Muscle of back (tissue), 13 donors: ENCODE measurements at places on chromosomes 4 and X.

DNA sequence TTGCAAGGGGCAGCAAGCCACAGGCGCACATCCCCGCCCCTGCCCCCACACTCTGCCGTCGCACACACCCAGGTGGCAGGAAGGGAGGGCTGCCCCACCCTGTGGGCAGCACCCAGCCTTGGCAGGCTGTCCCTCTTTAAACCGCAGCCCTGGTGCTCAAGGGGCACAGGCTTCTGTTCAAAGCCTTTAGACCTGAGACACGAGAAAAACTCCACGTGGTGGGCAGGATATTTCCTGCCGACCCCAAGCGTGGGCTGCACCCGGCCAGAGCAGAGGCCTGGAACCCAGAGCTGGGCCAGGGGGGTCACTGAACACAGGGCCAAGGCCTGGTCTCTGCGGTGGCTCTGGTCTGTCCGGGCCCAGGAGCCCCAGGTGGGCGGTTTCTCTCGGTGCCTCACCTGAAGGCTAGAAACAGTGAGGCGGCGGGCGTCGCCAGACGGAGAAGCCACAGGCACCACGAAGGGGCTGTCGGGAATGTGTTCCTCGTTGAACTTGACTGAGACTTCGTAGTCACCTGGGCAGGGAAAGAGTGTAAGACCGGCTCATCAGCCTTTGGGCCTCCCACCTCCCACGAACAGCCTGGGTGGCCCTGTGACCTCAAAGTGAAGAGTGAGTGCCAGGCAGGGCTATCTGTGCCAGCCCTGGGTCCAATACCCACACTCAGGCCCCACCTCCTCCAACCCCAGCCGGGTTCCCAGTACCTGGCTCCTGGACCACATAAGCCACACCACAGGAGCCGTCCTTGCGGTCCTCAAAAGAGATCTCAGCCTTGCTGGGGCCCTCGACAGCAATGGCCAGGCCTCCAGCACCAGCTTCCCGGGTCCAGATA lies 23.0 kb downstream of the FLNA start:
- no peak for DNase-seq

DNA sequence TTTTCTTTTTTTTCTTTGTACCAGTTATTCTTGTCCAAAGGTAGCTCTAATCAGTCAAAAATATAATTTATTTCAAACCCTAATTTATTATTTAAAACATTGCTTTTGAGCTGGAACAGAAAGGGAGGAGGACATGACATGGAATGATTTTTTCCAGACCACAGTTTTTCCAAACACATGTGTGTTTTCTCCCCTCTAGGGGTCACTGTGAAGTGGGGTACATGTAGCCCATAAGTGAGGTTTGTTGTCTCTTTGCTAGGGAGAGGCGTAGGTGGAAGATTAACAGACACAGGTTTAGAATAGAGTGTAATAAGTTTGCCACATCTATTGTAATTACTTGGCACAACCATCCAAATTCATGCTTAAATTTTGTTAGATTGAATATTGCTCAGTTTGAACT lies 83.0 kb downstream of the TNIP2 start:
- DNase-seq, result no peak

DNA sequence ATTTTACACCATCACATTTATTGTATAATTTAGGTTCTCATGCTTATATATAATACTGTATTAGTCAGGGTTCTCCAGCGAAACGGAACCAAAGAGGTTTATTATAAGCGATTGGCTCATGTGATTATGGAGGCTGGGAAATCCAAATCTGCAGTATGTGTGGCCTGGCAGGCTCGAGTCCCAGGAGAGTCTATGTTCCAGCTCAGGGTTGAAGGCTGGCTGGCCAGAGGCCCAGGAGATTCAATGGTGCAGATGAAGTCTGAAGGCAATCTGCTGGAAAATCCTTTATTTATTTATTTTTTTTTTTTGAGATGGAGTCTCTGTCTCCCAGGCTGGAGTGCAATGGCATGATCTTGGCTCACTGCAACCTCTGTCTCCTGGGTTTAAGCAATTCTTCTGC lies 63.0 kb upstream of the WDFY3 start:
- DNase-seq, result no peak

DNA sequence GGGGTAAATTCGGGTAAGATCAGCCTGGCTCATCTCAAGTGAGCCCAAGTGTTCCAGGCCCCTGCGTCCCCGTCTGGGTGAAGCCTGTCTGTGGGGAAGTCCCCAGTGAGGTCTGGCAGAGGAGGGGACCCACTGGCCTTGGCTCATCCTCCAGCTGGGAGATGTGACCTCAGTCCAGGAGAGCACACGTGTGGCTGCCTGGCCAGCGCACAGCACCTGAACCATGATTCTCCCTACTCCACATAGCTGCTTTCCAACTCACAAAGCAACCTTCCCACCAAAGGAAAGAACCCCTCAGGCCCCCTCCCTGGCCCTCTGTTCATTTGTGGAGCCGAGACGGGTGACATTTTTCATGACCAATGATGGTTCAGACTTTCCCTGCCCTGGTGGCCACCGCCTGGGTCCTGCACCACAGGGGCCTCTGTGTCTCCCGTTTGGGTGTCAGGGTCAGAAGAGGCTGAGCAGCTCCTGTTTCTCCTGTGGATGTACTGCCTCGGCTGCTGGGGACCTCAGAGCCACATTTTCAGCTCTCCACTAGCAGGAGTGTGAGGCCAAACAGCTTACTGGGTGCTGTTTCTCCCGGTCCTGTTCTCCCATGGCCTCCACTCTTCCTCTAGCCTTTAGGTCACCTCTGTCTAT lies 111.4 kb downstream of the CPZ start:
- DNase-seq, result no peak

GRCh38 chrX:39899856-39900776 lies 197.6 kb downstream of the BCOR start:
- DNase-seq, result no peak

GRCh38 chr4:41157009-41157408 lies 57.3 kb downstream of the APBB2 start:
- no peak for DNase-seq

- DNase-seq, result no peak
These were observed 32.0 kb upstream of the ANXA5 start for GRCh38 chr4:121728798-121729226.

- DNase-seq, result no peak
These were observed 164.0 kb upstream of the FGF13 start for GRCh38 chrX:138875472-138875871.

GRCh38 chrX:27840881-27841280 lies 33.1 kb downstream of the MAGEB10 start:
- no peak for DNase-seq

- DNase-seq, result no peak
These were observed 594 bp upstream of the STAG2 start for GRCh38 chrX:123960956-123961267.

GRCh38 chr4:53039741-53040458 lies 177.8 kb downstream of the RASL11B start:
- DNase-seq, result no peak

GRCh38 chrX:135639066-135639780 lies 74.2 kb upstream of the CT45A1 start:
- no peak for DNase-seq

GRCh38 chrX:46713672-46714490 lies 45.0 kb downstream of the SLC9A7 start:
- DNase-seq, result no peak

DNA sequence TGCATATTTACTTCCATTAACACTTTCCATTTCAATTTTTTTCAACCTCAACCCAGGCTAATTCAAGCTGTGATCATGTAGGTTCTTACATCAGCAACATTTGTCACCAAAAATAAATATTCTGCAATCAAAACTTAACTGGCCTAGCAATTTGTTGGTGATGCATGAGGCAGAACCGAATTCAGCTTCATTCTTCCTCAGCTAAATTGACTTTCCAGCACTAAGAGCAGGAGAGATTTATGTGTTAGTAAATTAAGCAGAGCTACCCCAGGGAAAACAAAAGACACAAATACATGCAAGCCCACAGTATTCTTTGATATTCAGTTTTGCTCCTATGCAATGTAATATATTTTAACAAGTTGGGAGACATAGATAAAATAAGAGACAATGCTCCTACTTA lies 208.7 kb upstream of the NDST3 start:
- DNase-seq, result no peak

GRCh38 chr4:75715105-75715799 lies 9.1 kb upstream of the USO1 start:
- peak; percentile 32 for DNase-seq

GRCh38 chr4:153113838-153114105 lies 90.5 kb upstream of the TRIM2 start:
- no peak for DNase-seq

DNA sequence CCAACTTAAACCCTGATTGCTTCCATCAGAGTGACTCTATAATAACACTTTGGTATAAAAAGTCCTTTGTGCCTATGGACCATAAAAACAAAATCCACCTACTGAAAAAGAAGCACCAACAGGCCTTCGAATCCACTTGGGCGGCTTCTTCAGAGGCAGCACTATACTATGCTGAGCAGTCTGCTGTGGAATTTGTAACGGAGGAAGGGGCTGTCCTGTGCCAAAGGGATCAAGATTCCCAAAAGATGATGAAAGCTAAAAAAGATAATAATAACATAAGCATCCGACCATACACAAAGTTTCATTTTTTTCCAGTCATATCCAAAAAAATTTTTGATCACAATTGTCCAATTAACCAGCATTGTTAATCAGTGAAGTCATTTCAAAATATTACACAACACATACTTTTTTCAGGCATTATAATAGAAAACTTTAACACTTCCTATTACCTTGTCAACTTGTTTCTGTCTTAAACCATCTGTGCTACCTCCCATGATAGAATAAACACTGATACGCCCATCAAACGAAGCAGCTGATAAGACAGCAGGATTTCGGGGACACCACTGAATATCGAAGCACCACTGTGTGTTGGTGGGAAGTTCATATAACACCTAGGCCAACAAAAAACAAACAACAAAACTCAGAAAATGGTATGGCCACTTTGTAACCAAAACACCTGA lies 24.1 kb downstream of the SEC31A start:
- no peak for DNase-seq

- no peak for DNase-seq
These were observed 7.0 kb downstream of the TRAPPC11 start for GRCh38 chr4:183666088-183666487.

DNA sequence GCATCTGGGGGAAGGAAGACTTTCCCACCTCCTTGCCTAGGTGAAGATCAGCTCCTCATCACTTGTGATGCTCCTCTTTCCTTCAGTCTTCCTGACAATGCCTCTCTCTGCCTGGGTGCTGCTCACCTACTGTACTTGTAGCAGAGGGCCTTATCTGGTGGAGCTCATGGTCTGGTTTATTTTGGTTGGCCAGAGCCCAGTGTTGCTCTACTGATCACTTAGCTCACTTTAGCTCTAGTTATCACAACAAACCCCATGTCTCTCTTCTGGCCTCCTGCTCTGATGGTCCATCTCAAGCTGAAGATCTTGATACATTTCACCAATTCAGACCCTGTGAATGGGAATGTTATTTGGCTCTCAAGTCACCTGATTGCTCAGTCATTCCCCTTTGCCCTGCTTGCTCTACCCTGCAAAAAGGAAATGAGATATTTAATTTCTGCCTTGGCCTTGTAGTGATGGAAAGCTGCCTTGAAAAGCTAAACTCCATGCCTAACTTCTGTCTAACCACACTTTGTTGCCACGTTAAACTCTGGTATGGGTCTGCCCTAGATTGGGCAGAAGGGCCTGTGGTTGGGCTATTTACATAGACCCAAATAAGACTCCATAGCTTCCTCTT lies 30.3 kb upstream of the ADH1C start:
- no peak for DNase-seq

GRCh38 chrX:16268206-16268605 lies 100.9 kb downstream of the MAGEB17 start:
- no peak for DNase-seq

GRCh38 chrX:155054255-155054654 lies 16.7 kb downstream of the CMC4 start:
- DNase-seq, result no peak

DNA sequence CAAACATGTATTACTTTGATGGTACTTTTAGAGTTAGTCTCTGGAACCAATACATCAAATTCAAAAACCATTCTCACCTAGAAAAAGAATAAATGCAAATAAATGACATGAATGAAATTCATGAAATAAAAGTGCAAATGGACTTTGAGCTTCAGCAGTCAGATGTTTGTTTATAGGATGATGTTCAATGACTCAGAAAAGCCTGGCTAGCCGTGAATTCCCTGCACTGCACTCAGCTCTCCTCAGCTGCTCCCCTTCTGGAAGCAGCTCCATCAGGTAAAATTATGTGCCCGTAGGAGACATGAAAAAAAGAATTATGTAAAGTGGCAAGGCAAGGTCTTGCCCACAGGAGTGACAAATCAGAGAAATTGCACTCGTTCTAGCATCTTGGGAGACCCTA lies 390.6 kb downstream of the GPM6A start:
- DNase-seq, result no peak

DNA sequence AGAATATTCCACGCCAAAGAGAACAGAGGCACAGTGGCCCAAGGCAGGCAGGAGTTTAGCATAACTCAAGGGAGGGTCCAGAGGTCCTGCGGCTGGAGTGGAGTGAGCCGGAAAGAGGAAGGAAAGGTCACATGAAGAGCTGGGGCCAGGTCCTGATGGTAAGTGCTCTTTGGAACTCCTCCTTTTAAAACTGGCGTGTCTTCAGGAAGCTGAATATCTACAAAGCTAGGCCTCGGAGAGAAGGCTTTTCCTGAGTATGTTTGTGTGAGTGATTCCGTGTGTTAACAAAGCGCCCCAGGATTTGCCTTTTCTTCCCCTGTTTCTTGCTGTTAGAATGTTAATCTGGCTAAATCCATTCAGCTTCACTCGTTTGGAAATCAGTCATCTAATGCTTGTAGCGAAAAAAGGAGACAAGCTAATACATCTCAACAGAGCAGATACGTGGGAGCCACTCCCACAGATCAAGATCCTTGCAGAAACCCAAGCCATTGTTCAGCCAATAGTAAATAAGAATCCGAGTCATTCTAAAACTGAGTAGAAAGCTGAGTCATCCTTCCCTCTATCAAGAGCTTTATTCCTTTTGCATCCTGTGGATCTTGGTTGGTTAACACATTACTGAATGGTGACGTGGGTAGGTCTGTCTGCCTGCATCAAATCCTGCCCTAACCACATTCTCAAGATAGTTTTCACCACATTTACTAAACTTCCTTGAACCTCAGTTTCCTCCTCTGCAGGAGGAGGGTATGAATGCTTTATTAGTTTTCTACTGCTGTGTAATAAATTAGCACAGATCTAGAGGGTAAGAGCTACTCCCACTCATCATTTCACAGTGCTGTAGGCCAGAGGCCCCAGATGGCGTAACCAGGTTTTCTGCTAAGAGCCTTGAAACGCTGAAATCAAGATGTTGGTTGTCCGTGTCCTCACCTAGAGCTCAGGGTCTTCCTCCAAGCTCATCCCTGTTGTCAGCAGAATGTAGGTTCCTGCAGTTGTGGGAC lies 43.2 kb upstream of the RBM47 start:
- DNase-seq, result peak; percentile 32
